ENCODE measurements at places on chromosomes 7 and 10.

GRCh38 chr7:138063400-138063799, 12.9 kb upstream of the AKR1D1 start:
- DNase-seq, result no peak

DNA sequence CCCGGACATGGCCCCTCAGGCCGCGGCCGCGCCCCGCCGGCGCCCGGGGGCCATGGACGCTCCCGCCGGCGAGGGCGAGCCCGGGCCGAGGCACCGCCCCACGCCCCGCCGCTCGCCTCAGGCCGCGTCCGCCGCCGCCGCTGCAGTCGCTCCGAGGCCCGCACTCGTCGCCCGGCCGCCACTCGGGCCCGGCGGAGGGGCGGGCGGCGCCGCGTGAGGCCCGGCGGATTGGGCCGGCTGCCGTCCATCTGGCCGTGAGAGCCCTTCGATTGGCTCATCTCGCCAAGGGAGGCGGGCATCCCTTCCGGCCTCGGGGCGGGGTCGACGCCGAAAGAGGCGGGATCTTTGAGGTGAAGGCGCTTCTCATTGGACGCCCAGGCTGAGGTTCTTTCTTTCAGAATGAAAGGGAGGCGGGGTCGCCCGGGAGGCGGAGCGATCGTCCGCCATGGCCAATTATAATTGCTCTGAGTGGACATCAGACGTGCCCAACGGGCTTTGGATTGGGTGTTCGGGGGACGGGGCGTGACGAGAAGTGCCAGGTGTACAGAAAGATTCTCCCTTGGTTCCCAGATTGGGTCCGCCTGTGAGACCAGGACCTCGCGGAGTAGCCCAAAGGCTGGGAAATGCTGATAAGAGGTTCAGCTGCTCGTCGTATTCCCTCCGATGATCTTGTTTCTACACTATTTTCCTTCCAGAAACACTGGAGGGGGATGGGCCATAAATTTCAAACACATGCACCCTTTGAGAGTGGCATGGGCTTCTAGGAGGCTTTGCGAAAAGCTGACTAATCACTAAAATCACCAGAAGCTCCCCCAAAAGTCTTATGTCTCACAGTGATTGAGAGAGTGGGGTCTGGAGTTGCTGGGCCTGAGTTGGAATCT, at the start of gene GNA12:
Gene GNA12, minus strand, starts transcription at position 156 of the 881 bp plus-strand sequence. Its CDS starts 147 bp downstream, at position 9.
- DNase-seq, result peak; percentile 99

DNA sequence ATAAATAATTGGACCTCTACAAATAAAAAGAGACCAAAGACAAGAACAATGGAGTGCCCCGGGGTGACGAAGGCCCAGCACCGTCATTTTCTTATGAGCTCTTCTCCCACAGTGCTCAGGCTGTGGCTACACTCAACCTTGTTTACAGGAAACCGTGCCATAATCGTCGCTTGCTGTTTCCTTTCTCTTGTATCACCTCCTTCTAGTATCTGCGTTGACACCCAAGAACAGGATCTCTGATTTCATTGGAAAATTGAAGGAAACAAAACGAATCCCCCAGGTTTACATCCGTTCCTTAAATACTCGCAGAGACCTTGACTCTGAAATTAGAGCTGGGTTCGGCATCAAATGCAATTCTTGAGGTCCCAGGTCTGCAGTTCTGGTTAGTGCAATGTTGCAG, 1.7 kb upstream of the IGFBP3 start:
- DNase-seq, result no peak

DNA sequence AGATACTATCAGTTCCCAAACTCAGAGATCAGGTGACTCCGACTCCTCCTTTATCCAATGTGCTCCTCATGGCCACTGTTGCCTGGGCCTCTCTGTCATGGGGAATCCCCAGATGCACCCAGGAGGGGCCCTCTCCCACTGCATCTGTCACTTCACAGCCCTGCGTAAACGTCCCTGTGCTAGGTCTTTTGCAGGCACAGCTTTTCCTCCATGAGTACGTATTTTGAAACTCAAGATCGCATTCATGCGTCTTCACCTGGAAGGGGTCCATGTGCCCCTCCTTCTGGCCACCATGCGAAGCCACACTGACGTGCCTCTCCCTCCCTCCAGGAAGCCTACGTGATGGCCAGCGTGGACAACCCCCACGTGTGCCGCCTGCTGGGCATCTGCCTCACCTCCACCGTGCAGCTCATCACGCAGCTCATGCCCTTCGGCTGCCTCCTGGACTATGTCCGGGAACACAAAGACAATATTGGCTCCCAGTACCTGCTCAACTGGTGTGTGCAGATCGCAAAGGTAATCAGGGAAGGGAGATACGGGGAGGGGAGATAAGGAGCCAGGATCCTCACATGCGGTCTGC, 162.2 kb downstream of the EGFR start:
- no peak for DNase-seq

DNA sequence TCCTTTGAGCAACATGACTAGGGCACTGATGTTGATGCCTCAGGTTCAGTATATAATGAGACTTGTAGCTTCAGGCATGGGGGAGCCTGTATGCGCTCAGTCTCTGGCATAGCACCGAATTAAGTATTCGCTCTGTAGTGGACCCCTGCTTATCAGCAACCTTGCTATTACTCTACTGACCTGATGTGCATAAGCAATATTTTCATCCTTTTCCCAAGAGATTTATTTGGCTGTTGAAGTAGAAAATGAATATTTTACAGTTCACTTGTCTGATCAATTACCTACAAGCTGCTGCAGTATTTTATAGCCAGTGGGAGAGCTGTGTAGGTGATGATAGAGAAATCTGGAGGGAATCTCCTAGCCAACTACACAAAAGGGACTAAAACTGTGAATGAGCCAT, 781.6 kb upstream of the PHF14 start:
- no peak for DNase-seq

DNA sequence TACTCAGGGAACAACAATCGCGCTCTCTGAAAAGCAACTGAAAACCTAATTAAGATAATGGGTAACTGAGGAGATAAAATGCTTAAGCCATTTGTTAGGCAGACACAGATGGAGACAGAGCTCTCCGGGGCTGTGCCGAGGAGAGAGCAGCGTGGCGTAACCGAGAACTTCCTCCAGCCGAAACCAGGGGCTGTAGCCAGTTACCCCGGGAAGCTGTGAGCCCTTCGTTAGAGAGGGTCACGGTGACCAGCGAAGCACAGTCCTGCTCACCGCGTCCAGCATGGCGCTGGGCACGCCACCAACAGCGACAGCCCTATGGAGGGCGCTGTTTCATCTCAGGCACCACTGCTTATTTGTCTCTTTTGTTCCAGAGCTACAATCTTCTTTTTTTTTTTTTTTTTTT, 16.1 kb downstream of the PAPOLB start:
- peak; percentile 70 for DNase-seq

DNA sequence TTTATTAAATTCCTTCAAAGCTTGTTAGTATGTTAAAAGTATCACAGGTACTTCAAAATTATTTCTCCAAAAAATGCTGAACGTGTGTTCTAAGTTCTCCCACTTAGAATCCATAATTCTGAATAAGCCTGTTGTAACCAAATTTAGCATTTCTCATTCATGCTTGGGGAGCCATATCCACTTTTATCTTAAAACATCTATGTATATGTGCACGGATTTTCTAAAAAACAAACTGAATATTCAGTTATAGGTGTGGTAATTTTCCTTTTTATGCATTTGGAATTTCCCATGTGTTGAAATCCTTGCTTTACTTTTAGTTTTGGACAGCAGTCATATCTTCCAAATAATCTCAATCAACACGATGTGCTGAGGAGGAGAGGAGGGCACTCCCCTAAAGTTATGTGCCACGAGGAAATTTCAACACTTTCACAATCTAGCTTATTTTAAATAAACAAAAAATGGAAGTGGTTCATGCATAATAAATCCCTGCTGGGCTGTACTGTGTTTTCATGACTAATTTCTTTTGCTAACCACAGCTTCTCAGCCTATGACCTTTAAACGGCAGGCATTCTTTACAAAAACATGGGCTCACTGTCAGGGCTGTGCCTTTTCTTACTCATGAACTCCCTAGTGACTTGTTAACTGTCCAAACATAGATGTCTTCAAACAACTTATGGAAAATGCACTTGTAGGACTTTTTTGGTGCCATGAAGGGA, 380.3 kb upstream of the SEMA3C start:
- no peak for DNase-seq

GRCh38 chr10:123145542-123146012, 2.4 kb upstream of the HMX2 start:
- DNase-seq, result no peak

GRCh38 chr10:72424561-72424960, 69.8 kb upstream of the DNAJB12 start:
- DNase-seq, result no peak

GRCh38 chr7:116981939-116982338, 28.6 kb downstream of the ST7 start:
- no peak for DNase-seq

GRCh38 chr10:14241196-14241595, 89.5 kb downstream of the FRMD4A start:
- DNase-seq, result no peak

DNA sequence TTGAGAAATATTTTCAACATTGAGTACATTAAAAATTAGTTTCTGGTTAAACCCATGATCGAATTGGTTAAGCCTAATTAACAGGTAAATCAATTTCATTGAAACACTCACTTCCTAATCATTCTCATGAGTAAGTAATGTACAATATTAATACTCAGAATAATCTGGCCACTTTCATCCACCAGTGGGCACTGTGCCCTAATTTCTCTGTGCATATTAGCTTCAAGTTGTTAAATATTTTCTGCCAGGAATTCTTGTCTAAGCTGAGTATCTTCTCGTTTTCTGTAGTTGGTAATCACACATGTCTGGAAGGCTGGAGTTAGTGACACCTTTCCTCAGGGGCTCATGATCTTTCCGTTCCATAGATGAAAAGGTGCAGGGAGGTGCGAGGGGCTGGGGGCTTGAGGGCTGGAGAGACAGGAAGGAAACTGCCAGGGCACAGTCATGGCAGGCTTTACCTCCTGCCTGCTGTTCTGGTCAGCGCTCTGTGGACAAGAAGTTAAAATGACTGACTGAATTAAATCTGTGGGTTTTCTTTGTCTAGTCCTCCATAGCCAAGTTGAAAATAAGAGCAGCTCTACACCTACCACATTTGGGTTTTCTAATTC, 71.9 kb downstream of the WIPF3 start:
- no peak for DNase-seq

DNA sequence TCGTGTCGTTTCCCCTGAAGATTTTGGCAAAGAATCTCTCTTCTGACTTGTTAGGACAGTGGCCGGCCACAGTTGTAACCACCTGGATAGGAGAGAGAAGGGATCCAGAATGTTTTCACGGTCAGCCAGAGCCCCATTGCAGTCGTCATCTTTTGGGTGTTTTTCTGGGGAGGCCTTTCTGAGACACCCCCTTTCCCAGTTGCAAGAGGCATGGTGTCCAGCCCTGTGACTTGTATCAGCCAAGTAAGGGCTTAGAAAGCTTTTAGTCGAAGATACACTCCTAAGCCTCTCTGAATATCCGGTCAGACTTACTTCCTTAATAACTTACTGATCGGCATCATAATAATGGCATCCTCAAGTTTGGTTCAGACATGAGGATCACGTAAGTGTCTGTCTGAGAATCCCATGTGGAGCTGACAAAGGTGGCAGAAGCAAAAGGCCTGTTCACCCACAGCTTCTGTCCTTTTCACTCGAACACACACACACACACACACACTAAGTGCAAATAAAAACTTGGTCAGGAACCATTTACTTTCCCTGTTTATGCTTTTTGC, 435.7 kb upstream of the GALNT17 start:
- DNase-seq, result no peak

- peak; percentile 93 for DNase-seq
These were observed 81.1 kb downstream of the ZMIZ1 start for GRCh38 chr10:79149662-79150443.

- DNase-seq, result no peak
These were observed 14.3 kb upstream of the ZNF212 start for GRCh38 chr7:149225106-149225505.

DNA sequence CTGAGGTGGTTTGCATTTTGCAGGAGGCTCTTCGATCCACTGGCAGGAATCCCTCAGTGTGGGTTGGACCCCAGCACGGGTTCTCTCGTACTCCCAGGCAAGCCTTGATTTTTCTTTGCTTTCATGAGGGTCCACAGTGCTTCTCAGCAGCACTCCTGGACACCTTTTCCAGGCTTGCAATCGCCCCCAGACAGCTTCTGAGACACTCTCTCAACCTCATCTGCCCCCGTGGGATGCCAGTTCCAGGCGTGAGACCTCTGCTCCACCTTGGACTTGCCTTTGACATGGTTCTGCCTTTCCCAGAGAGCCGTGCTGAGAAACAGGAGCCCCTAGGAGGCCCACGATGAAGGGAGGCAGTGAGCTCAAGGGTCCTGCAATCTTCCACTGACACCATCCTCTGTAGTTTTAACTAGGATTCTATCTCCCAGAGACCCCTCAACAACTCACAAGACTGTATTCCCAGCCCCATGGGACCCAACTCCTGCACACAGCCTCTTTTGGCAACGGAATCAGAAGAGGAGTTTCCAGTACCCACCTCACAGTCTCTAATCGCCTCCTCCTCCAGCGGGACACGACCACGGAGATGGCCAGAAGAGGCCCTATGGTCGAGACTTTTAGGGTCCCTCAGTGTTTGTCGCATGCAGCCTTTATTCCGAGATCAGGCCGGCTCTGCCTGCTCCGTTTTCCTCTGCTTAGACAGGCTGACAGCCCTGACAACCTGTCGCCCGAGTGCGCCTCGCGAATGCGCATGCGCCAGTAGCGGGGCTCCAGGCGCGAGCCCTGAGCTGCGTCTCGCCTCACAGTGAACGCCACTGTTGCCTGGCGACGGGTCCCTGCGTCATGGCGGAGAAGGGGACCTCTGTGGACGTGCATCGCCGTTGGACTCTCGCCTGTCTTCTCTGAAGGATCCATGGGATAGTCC, 26.0 kb upstream of the ZNF273 start:
- DNase-seq, result peak; percentile 76
